PC-3 (cell line): ENCODE measurements at places on chromosomes 12 and 14. TPM values are rescaled to one million over a fixed set of nuclear protein-coding genes. Genes with fewer than 3 reads are reported as not detected.

DNA sequence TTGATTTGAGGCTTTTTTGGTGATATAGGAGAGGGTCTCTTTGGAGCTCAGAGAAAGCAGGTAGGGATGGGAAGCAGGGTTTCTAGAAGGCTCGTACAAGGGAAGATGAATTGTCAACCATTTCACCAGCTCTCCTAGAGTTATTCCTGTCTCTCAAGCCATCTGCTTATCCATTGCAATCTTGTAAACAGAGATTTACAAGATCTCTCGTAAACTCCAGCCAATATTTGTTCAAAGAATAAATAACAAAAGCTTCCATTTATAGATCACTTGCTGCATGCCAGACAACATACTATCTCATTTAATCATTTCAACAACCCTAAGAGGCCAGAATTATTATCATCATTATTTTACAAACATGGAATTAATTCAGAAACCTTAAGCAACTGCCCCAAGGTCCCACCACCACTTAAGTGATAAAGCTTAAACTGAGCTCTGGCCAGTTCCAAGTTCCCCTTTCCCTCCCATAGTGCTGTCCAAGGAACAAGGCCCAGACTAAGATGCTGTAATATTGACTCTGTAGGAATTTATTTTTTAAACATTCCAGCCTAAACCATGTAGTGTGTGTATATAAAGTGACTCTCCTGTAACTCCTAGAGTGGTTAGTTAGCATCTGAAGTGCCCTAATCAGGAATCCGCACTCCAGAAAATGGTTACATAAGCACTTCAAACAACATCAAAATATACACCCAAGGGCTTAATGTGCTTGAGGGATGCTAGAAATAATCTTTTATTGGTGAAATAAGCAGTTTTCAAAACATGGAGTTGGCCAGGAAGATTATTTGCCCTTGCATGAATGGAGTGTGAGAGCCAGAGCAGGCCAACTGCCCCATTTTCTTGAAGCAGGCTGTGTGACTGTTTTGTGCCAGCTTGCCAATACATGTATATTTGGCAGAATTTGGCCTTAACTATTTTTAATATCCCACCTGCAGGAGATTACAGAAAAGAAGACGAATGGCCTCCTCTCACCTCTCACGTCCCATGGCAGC is 2.8 kb upstream of the PLEKHH1 start:
- peak; percentile 12 for DNase-seq

GRCh38 chr14:73462048-73462715 is 3.8 kb upstream of the NUMB start:
- no peak for DNase-seq

DNA sequence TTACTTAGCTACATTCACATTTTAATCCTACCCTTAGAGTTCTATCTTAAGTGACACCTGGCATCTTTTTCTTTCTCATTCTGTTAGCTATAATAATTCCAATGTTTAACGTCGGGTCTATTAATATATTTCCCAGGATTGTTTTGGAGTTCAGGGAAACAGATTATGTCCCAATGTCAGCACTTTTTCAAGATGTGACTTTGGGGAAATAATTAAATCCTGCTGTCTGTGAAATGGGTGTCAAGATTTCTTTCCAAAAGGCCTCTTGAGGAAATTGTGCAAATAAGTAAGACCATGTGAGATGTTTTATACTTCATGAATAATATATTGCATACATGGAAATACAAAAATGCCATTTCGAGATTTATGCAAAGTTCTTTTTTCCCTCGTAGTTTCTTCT is 887.6 kb upstream of the SEL1L start:
- no peak for DNase-seq

DNA sequence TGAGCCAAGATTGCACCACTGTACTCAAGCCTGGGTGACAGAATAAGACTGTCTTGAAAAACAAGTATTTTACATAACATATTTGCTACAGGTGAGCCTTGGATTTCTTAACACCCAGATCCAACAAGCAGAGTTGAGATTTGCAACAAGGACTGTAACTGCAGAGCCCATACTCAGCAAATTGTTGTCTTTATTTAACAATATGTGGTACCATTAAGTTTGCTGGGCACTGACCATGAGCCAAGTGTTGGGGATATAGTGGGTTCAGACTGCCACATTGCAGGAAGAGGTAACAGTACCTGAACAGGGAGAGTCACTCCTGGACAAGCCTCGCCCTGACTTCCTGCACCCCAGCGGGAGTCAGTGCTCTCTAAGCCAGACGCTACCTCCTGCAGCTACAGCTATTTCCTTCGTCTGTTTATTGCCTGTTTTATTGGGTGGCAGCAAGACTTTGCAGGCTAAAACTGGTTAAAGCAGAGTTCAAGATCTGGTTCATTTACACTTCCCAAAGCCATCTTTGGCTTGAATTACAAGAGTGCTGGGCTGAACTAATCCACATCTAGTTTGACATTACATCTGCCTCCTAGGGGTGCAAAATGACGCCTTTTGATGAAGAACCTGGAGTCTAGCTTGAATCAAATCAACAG is 12.5 kb downstream of the AHSA1 start:
- no peak for DNase-seq

DNA sequence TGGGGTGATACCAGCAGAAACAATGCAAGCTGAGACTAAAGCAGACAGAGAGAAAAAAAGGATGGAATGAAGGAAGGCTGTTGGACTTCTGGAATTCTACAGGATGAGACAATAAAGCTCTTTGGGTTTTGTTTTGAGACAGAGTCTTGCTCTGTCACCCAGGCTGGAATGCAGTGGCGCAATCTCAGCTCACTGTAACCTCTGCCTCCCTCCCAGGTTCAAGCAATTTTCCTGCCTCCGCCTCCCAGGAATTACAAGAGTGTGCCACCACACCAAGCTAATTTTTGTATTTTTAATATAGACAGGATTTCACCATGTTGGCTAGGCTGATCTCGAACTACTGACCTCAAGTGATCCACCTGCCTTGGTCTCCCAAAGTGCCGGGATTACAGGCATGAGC is 115.4 kb downstream of the EXOC5 start:
- no peak for DNase-seq

DNA sequence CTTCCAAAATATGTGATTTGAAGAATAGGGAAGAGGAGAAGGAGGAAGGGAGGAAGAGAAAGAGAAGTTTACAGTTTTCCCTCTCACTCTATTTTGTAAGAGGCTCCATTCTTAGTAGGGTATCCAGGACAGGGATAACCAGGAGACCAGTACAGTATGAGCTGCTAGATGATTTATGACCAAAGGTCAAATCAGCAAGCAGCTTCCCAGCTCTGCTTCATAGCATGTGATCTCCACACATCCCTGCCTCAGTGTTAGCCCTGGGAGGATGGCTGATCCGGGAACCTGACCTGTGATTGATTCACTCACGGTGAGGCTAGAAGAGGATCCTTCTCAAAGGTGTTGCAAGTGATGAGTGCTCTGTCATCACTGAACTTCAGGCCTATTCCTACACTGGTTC is 16.6 kb downstream of the RDH12 start:
- DNase-seq = no peak

DNA sequence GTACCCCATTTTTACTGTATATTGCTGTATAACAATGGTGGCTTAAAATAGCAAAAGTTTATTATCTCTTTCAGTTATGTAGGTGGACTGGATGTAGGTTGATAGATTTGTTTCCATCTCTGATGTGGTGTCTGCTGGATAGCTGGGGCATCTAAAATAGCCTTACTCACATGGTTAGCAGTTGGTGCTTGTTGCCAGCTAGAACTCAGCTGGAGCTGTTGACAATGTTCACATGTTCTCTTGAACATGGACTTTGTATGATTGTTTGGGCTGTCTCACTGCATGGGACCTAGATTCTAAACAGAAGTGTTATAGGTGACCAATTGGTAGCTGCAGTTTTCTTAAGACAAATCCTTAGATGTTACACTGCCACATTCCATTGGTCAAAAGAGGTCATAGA is 126.9 kb downstream of the GPHN start:
- DNase-seq = no peak

GRCh38 chr12:20089077-20089476 is 279.3 kb upstream of the PDE3A start:
- no peak for DNase-seq

DNA sequence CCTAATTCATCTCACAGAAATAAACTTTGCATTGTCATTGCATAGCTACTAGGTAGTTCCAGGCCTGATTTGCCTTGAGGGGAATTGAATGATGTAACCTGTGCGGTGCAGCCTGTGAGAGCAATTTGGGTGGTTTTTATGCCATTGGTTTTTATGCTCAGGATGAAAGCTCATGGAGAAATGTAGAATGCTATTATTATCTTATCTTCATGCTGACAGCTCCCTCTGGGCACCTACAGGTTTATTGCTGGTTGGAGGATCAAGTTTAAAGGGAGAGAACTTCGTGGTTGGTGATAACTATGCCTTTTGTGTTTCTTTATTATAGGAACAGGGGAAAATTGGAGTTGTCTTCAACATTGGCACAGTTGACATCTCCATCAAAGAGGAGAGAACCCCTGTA is 547.9 kb downstream of the DIO2 start:
- DNase-seq = no peak

DNA sequence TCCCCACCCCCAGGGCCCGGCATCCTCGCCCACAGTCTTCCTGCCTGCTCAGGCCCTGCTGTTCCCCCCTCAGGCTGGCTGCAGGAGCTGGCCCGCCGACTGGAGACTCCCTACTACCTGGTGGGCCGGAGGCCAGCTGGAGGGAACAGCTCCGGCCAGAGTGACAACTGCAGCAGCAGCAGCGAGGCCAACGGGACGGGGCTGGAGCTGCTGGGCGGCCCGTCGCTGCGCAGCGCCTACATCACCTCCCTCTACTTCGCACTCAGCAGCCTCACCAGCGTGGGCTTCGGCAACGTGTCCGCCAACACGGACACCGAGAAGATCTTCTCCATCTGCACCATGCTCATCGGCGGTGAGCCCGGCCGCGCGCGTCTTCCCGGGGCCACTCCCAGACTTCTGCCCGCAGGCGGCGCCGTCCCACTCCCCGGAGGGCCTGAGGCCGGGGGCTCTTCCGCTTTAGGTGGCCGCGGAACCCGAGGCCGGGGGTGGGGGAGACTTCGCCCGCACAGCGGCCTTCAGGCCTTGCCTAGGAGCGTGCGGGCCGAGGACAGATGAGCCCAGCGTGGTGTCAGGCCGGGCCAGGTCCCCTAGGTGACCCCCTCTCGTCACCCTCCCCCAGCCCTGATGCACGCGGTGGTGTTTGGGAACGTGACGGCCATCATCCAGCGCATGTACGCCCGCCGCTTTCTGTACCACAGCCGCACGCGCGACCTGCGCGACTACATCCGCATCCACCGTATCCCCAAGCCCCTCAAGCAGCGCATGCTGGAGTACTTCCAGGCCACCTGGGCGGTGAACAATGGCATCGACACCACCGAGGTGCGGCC is 10.2 kb downstream of the KCNH3 start:
- no peak for DNase-seq

DNA sequence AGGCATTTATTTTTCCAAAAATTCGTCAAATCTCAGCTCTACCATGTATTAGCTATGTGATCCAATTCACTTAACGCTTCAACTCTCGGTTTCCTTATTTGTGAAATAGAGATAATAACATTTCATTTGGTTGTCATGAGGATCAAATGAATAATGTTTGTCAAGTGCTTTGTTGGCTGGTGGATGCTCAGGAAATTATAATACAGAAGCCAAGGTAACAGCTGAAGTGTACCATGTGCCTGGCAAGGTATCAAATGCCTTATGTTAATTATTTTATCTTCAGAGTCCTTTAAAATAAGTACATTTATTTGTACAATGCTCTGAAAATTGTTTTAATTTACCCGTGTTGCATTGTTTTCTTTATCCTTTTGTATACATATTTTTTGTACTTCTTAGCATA is 6.1 kb upstream of the PRKCH start:
- no peak for DNase-seq

GRCh38 chr12:95881331-95881955 is 22.7 kb downstream of the SNRPF start:
- no peak for DNase-seq

GRCh38 chr12:69401940-69402339 is 42.4 kb downstream of the YEATS4 start:
- no peak for DNase-seq

- no peak for DNase-seq
Observed at GRCh38 chr12:47360771-47361388, 281.1 kb upstream of the AMIGO2 start.

- DNase-seq = no peak
Observed at GRCh38 chr14:36293824-36294223, 26.6 kb downstream of the MBIP start.

DNA sequence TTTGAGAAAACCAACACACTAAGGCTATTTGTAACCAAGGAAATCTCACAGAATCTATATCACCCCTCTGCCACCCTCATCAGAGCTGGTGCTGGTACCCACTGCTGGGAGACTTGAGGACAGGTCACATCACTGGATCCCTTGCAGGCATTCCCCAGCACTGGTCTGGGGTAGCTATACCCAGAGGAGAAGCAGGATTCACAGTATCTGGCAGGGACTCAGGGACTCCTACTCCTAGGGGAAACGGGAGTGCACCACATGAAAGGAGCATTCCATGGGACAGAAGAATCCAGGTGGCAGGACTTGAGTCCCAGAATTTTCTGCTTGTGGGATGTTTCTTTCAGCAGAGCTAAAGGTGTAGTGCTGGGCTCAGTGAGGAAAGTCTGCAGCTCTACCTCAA is 223.2 kb downstream of the ADGRD1 start:
- DNase-seq = no peak

- DNase-seq = peak; percentile 46
Observed at GRCh38 chr12:1993871-1994371, 10.3 kb downstream of the DCP1B start.

GRCh38 chr14:21852061-21852664 is 178.5 kb upstream of the OR4E1 start:
- DNase-seq = peak; percentile 51

GRCh38 chr14:99968191-99968920 is 96.9 kb upstream of the EVL start:
- peak; percentile 39 for DNase-seq

- no peak for DNase-seq
Observed at GRCh38 chr12:117881517-117881916, 87.3 kb downstream of the KSR2 start.

DNA sequence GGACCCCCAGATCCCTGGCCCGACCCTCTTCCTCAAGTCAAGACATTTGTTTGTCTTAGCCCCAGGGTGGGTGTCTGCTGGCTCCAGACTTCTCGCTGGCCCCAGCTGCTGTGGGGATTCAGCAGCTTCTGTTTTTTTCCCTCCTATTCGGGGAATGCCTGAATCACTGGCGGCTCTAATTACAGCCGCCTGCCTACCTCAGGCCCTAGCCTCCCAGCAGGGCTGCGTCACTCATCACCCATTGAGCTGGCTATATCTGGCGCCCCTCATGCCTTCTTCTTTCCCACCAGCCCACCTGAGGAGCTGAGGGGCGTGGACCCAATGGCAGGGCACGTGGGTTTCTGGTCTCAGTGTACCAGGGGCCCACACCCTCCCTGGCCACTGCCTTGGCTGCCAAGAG is 10.1 kb downstream of the KRT80 start:
- no peak for DNase-seq

GRCh38 chr12:127172861-127173260 is 1094.1 kb upstream of the TMEM132C start:
- DNase-seq = no peak

The DPPA3 gene
- total RNA-seq = not detected in 2 replicates

The IL23A gene
- total RNA-seq = 17.5 and 18.2 TPM in 2 replicates

The CLEC6A gene
- total RNA-seq = not detected in 2 replicates

The YEATS4 gene
- total RNA-seq = 36.1 and 41.3 TPM in 2 replicates

The FOXN4 gene
- not detected in 2 replicates for total RNA-seq

The ITGA7 gene
- total RNA-seq = 4.4 and 9.7 TPM in 2 replicates
